Muscle of back (tissue), 13 donors: ENCODE measurements at places on chromosomes 4 and X. TPM values are rescaled to one million over a fixed set of nuclear protein-coding genes. Genes with fewer than 3 reads are reported as not detected.

DNA sequence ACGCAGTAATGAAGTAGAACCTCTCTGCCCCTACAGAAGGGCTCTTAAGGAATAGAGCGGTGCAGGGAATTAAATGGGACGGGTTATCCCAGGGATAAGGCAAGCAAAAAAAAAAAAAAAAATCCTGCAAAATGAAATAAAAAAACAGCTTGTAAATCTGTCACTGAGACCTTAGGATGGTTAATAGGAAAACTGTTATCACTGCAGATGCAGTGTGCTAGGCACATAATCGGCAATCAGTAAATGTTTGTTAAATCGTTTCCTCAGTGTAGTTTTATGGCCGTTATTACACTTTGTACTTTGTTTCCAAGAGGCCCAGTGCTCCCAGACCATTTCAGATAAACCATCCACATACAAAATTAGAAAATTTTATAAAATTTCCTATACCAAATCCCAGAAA, 1.0 kb downstream of the HNRNPH2 start:
- DNase-seq: no peak

DNA sequence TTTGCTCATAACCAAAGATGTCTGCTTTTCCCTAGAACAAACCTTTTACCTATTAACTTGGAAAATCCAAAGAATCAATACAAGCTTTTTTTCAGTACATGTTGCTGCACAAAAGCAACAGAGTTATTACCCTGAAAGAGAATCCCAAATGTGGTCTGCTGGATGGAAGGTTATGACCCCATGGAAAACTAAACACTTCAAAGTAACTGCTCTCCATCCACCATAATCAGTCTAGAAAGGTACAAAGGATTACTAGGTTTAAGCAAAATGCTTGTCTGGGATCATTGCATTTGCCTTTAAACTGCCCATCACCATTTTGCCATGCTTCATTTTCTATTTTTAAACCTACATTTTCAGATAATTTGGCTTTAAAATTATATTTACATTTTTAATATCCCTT, 11.7 kb downstream of the MMRN1 start:
- DNase-seq: no peak

The RBM47 gene
- polyA plus RNA-seq: 3.0 TPM

The MAP3K15 gene
- polyA plus RNA-seq: 0.29 TPM
